ENCODE measurements at places on chromosomes 3 and 15. TPM values are rescaled to one million over a fixed set of nuclear protein-coding genes. Genes with fewer than 3 reads are reported as not detected.

DNA sequence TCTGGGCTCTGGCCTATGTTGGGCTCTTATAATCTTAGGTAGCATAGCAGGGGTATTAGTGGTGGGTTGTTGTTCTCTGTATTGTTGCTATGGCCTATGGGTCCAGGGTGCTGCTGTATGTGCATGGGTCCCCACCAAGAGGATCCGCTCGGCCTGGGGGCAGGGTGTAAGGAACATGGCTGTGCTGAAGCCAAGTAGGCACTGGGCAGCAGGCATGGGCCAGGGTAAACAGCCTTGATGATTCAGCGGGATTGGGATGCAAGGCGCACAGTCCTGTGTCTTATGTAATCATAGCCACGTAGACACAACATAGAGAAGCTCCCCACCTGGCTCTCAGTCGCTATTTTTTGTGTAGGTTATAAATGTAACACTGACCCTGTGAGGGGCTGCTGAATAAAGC is 306.9 kb downstream of the ZPLD1 start:
- DNase-seq = no peak

GRCh38 chr15:100123611-100124010 is 218.2 kb downstream of the ADAMTS17 start:
- DNase-seq = no peak

GRCh38 chr3:101253396-101253795 is 67.0 kb downstream of the IMPG2 start:
- no peak for DNase-seq

- DNase-seq = no peak
Measured at GRCh38 chr15:89673165-89673512, 6.0 kb downstream of the PLIN1 start.

DNA sequence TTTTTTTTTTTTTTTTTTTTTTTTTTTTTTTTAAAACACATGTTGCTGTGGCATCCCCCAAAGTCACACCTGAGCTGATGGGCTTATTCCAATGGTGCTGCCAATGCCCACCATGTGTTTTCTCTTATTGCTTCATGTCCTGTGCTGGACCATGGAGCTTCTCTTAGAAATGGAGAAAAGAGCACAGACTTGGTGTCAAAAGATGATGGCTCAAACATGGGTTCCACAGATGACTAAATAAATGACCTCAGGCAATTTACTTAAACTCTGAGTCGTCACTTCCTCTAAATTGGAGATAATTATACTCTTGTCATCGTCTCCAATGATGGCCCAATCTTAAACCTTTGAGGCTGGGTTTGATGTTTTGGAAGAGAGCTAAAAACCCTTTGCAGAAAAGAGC is 28.1 kb downstream of the CHST2 start:
- DNase-seq = no peak

GRCh38 chr3:30546934-30547333 is 59.5 kb upstream of the TGFBR2 start:
- DNase-seq = no peak

Gene MEGF11
- not detected for total RNA-seq

Gene ALDH1A2
- 11.1 TPM for total RNA-seq

Gene TRPM1
- total RNA-seq = not detected

GRCh38 chr3:10284496-10284895 is 8.3 kb downstream of the GHRL start:
- DNase-seq = no peak

DNA sequence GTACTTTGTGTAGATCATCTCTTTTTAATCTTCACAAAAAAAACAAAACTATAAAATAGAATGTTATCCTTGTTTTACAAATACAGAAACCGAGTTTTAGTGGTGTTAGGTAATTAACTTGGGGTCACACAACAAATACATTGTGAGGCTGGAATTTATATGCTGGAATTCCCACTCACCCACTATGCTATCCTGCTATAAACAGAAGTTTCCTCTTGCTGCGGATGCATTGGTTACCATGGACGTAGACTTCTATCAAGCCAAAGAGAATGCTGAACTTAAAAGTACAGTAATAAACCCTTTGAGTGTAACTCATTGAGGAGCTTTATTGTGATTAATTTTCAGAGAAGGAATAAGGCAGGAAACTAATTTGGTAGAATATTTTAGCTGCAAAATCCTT is 9.2 kb downstream of the SNAP23 start:
- no peak for DNase-seq

DNA sequence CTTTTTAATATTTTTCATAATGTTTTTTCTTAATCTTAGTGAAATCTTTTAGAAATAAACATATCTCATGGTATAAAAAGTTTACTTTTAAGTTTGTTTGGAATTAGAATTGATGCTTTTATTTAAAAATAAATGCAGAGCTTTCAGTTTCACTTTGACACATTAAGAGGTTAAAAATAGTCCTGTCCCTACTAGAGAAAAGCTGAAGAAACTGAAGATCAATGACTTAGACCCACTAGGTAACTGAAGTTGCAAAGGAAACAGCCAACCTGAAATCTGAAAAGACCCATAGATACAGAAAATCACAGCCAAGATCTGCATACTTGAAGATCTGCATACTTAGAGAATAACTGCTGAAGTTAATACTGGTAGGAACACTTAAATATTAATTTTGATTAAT is 237.6 kb downstream of the RAP2B start:
- DNase-seq = no peak

DNA sequence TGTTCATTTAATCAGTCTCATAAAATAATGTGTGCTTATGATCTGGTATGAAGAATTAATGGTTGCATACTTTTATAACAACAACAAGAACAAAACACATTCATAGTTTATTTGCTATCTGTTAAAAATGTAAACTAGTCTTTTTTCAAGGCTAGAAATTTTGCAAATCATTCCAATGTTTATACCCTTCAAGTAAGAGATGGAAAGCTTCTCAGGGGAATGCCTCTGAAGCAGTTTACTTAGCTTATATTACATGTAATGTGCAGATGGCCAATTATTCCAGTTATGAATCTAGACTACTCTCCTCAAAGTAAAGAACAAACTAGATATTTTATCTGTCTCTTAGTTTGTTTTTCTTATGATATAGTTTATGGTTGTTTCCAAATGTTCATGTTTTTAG is 575.4 kb downstream of the NAALADL2 start:
- no peak for DNase-seq
